Stimulated activated CD4-positive, alpha-beta T cell treated with anti-CD3 and anti-CD28 coated beads, Interleukin-1b, Interleukin-23, amount 100 ng/mL, for 1 hour (primary cell): ENCODE measurements at places on chromosomes 16 and 17.

GRCh38 chr17:49914096-49914490, 54.9 kb upstream of the DLX4 start:
- DNase-seq, result no peak

DNA sequence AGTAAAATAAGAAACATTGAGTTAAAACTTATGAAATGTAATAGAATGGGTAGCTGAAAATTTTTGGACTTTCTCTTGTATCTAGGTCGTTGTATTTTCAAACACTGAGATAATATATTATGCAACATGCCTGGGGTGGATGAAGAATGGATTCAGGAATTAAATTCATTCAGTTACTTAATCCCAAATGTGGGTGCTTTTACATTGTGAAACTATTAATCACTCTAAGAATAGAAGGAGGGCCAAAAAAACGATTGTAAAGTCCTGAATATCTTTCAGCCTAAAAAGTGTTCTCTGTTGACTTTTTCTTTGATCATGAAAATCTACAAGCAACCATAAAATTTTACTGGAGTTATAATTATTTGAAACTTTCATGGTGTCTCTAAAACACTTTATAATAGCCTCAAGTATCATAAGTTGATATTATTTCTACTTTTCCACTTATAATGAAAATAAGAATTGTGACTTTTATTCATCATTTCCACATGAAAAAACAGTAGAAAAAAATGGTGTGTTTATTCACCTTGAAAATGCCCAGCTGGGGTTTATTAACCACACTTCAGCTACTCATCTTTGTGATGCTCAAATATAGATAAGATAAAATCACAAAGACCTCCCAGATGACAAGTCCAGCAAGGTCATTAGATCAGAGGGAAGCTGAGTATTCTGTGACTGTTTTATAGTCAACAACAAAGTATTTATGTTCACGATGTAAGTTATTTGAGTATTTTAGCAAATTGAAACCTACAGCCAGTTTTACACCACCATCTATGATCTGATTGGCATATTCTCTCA, 619.9 kb upstream of the SOX9 start:
- DNase-seq, result no peak

- no peak for DNase-seq
Measured at GRCh38 chr17:82893779-82894178, 54.0 kb upstream of the ZNF750 start.

DNA sequence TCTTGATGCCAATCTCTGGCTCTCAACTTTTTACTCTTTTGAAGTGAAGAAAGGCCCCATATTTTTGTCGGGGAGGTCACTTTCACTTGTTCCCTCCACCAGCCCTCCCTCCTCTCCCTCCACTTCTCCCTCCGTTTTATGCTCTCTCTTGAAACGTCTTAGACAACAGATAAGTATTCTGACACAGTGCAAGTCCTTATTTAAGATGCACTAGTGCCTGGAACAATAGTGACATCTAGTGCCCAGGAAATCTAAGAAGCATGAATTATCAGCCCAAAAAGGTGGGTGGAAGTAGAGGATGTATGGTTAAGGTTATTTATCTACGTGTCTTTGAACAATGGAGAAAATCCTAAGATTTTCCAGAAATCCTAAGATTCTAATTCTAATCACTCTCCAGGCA, 17.9 kb downstream of the PSME3IP1 start:
- no peak for DNase-seq

GRCh38 chr16:61332461-61332860, 703.8 kb downstream of the CDH8 start:
- DNase-seq, result no peak

- no peak for DNase-seq
Measured at GRCh38 chr16:68194251-68194650, 41.7 kb downstream of the ESRP2 start.

- DNase-seq, result no peak
Measured at GRCh38 chr16:87681981-87682570, 79.8 kb downstream of the JPH3 start.

GRCh38 chr16:23521037-23521743, 10.9 kb upstream of the GGA2 start:
- no peak for DNase-seq

- no peak for DNase-seq
Measured at GRCh38 chr16:81107511-81107910, 11.3 kb upstream of the GCSH start.
